ENCODE measurements at places on chromosomes 6 and 20.

DNA sequence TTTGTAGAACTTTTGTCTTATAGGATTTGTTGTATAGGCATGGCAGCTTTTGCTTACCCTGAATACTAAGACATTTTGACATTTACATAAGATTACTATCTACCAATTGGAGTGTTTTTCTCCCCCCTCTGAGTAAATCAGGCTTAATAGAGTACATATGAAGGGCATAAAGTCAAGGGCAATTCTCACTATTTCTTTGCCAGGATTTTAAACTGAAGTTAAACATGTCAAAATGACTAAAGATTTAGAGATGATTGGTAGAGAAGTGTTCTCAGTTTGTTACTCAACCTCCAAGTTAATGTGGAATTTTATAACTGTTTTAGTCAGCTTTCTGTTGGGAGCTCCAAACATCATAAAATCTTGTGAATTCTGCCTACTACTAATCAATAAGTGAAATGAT, 157.8 kb downstream of the CDKAL1 start:
- DNase-seq: no peak

- DNase-seq: no peak
Observed at GRCh38 chr6:17446713-17447112, 53.3 kb downstream of the CAP2 start.

DNA sequence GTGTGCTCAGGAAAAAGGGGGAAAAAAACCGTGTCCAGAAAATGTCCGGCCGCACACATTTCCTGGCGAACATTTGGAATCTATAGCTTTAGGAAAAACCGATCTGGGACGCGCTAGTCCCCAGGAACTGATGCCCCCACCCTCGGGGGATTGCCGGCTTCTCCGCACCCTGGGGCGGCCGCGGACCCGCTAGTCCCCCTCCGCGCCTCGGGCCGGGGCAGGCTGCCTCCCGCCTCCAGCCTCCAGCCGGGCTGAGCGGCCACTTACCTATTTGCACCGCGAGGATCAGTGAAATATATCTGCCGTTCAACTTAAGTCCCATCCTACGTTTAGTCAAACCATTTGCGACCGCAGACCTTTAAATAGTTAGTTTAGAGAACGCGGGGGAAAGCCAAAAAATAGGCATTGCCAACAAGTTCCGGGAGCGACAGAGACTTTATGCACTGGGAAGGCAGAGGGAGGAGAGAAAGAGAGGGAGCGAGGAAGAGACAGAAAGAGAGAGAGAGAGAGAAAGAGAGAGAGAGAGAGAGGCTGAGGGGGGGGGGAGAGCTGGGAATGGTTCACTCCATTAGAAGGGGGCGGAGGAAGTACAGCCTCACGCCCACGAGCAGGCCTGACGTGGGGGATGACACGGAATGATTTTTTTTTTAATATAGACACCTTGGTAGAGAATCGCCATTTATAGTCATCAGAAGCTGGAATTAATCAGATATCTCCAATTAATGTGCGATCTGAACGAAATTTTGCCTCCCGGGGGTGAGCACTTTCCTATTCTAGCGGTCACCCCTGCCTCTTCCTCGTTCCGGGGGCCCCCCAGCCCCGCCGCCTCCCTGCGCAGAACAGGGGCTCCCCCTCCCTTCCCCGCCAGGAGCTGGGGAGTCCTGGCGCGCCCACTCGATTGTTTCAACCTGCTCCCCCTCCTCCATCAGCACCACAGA, at the start of gene NRN1:
TSS of gene NRN1 (minus strand) at position 498 of the 938 bp plus-strand sequence. CDS start at position 322, 176 bp downstream.
- DNase-seq: no peak

DNA sequence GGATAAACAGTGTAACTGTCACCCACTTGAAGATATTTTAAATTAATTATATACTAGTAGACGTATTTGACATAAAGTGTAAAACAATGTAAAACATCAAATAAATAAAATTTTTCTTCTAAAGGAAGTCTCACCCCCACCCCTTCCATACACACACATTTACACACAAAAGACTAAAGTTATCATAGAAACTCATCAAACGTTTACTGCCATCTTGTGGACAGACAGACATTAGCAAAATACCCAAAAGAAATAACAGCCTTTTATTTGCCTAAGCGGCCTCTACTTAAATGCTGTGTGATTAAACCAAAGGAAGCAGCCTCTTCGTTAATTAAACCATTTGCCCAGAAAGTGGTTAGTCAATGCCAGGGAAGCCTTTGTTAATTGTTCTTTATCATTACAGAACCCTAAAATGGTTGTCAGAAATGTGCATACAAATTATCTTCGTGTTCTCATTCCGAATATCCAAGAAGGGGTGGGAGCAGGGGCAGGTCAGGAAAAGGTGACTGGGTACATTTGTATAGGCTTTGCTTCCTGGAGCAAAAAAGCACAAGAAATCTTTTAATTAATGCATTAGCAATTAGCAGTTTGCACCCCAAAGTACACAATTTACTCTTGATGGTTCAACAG, 176.2 kb upstream of the SASH1 start:
- DNase-seq: no peak

DNA sequence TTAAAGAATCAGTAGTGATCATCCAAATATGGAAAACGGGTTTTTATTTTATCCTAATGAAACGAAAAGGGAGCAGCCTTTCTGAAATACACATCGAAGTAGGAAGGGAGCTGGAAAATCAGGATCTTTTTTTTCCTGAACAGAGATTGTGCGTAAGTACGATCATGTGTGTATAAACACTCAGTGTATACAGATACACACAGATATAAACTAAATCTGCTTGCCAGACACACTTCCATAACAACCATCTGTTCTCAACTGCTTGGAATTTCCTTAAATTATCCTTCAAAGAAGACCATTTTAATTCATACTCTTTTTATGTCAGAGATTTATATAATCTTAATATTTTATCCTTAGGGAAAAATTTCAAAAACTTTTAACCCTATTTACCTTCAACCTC, 110.7 kb downstream of the CHD6 start:
- DNase-seq: no peak

DNA sequence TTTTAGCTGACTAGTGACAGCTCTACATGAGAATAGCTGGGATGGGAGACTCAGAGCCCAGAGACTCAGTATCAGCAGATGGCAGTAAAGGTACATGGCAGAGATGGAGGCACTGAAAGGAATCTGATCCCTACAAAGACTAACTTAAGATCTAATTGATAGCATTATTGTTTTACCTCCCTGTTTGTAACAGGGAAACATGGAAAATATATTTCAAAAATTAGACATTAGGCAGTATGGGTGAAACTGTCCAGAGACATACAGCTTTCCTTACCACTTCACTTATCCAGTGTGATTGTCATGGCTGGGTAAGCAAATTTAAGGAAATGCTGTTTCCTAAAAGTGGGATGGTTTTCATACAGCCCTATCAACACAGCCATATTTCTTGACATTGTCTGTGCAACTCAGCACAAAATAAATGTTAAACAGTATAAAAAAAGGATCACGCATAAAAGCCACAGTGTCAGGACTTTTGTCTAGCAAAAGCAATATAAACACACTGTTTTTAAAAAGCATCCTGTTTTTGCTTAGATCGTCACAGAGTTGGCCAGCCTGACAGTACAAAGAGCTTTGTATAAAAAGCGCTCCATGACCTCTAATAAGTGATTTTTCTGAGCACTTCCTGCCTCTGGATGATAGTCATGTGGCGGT, 376.9 kb downstream of the PHF3 start:
- DNase-seq: no peak

DNA sequence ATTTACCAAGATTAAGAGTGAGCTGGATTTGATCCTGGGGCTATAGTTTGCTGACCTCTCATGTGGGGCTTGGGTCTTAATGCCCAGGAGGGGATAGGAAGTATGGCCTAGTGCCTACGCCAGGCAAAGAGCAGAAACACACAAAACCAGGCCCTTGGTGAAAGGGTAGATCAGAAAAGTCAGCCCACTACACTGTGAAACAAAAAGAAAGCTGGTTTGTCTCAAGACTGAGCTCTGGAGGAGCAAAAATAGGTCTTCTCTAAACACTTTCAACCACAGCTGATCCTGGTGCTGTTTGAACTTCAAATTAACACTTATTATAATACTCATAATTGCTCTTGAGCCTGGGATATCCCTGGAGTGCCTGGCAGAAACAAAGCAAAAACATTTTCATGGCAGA, 75.1 kb upstream of the MAP7 start:
- no peak for DNase-seq

- DNase-seq: no peak
Observed at GRCh38 chr6:83221889-83222479, 28.8 kb downstream of the RWDD2A start.

GRCh38 chr6:88679841-88680240, 283.6 kb downstream of the RNGTT start:
- no peak for DNase-seq

DNA sequence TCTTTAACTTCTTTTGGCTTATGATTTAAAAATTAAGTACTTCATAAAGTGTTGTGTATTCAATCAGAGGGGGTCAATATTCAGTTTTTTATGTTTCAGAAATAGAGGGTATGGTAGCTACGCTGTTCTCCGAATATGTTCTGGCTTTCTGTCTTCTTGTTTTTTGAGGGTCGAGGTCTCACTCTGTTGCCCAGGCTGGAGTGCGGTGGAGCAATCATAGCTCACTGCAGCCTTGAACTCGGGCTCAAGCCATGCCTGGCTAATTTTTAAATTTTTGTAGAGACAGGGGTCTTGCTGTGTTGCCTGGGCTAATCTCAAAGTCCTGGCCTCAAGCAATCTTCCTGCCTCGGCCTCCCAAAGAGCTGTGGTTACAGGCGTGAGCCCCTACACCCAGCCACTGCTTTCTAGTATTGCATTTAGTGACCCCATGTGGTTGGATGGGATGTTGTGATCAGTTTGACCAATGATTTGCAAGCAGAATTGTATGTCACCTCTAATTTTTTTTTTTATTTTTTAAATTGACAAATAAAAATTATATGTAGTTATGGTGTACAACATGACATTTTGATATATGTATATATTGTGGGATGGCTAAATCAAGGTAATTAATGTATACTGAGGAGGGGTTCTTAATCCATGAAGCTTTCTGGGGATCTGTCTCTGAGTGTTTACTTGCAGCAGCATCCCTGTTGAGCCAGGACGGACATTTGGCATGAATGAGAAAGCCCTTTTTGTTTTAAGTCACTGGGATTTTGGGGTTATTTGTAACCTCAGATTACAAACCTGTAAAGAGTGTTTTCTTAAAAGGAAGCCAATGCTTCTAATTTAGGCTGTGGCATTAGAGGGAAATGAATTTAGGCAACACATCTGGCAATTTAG, 38.5 kb upstream of the DEK start:
- no peak for DNase-seq

DNA sequence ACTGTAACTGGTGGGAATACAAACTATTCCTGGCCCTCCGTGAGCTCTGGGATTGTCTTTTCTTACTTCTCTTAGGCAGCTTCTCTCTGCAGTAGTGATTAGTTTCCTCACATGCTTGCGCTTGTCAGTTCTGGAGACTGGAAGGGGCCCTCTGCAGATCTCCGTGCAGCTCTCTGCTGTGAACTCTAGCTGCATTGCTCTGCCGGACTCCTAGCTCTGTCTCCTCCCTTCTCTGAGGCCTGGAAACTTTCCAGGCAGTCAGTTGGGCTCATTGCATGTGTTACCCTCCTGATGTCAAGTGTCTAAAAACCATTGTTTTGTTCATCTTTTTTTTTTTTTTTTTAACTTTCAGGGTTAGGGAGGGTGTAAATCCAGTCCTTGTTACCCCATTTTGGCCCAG, 102.3 kb downstream of the CTNNBL1 start:
- no peak for DNase-seq

- DNase-seq: no peak
Observed at GRCh38 chr6:42751055-42751454, 5.2 kb upstream of the TBCC start.

DNA sequence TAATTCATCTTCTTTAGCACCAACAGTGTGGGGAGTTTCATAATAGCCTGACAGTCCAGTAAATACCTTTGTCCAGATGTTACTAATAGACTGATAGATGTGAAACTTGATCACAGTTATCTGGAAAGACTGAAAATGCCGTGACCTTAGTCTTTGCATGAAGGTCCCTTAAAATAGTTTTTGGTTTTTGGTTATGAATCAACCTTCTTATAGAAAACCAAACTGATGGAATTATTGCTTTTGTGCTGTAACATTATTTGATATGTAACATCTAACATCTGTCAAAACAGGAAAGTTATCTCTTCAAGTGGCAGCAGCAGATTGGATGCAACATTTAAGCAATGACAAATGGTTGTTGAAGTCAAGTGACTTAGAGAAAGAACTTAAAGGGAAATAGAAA, 190.4 kb downstream of the DOK5 start:
- no peak for DNase-seq

DNA sequence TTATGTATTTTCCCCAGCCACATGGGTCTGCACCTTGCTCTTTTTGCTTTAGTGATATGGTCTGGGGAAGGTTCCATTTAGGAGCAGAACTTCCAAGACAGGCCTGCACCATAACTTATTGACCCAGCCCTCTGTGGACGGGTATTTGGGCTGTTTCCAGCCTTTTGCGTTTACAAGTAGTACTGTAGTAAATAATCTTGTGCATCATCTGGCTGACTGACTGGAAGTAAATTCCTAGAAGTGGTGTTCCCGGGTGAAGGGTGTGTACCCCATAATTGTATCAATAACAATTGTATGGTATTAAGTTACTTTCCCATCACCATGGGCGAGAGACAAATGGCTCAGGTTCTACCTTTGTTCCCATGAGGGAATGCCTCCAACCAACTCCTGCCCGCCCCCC, 31.6 kb downstream of the SPDEF start:
- no peak for DNase-seq

Data from GM18507 (cell line).